ENCODE measurements at places on chromosomes 13 and 19. TPM values are rescaled to one million over a fixed set of nuclear protein-coding genes. Genes with fewer than 3 reads are reported as not detected.

CHMP2A gene
- 309 TPM for polyA plus RNA-seq

PRX gene
- 30.1 TPM for polyA plus RNA-seq

FCGBP gene
- polyA plus RNA-seq, result 1.3 TPM

KLK15 gene
- polyA plus RNA-seq, result not detected

TRIP10 gene
- polyA plus RNA-seq, result 77.4 TPM

ZNF701 gene
- 9.4 TPM for polyA plus RNA-seq

FAM98C gene
- polyA plus RNA-seq, result 20.6 TPM

CYP2A7 gene
- polyA plus RNA-seq, result 0.14 TPM

UFM1 gene
- 40.2 TPM for polyA plus RNA-seq

VN1R4 gene
- polyA plus RNA-seq, result not detected

NEK5 gene
- 2.5 TPM for polyA plus RNA-seq

SYT3 gene
- polyA plus RNA-seq, result 0.23 TPM

SYCN gene
- not detected for polyA plus RNA-seq

URAD gene
- polyA plus RNA-seq, result not detected

DCT gene
- polyA plus RNA-seq, result 0.02 TPM

CATSPERD gene
- 8.4 TPM for polyA plus RNA-seq

RYR1 gene
- 2.8 TPM for polyA plus RNA-seq

SSC5D gene
- polyA plus RNA-seq, result 2.1 TPM

ZNF835 gene
- 0.49 TPM for polyA plus RNA-seq

RNF113B gene
- not detected for polyA plus RNA-seq

SLAIN1 gene
- 7.6 TPM for polyA plus RNA-seq

UBE2L5 gene
- polyA plus RNA-seq, result not detected

NEK3 gene
- 25.7 TPM for polyA plus RNA-seq

RPL28 gene
- 1,460 TPM for polyA plus RNA-seq

FAM174C gene
- polyA plus RNA-seq, result 89.3 TPM

SRRM5 gene
- 0.22 TPM for polyA plus RNA-seq

All from lung (tissue), 17 donors.